Amygdala (tissue), 56 donors: ENCODE measurements at places on chromosomes 6 and 20.

GRCh38 chr20:50575865-50576720 lies 65.9 kb downstream of the PTPN1 start:
- DNase-seq: no peak

DNA sequence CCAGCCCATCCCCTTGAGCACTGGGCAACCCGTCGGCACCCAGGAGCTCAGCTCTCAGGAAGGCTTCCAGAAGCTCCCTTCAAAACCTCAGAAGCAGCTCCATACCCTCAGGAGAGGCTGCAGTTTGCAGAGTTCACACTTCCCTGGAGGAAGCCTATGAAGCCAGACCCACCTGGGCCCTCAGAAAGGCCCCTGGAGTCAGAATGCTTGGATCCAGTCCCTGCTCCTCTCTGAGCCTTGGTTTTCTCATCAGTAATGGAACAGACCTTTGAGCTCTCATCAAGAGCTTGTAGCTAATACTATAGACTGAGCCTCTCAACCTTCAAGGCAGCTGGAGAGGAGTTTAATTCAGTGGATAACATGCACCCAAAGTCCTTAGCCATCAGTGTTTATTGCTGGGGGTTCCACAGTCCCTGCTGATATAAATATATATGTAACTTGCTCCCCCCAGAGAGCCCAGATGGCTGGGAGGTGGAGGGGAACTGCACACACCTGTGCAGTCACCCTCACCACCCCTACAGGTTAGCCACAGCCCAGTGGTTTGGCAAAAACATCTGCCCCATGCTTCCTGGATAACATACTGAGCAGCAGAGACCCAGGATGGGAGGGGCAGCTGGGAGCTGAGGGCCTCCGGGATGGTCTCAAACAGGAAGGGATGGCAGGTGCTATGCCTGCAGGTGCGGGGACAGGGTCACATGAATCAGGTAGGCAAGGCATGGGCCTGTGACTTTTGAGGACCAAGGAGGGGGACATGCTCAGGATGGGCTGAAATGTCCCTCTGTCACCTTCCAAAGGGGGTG lies 120.1 kb downstream of the SNX5 start:
- no peak for DNase-seq

- no peak for DNase-seq
Observed at GRCh38 chr20:11936157-11936556, 18.5 kb downstream of the BTBD3 start.

DNA sequence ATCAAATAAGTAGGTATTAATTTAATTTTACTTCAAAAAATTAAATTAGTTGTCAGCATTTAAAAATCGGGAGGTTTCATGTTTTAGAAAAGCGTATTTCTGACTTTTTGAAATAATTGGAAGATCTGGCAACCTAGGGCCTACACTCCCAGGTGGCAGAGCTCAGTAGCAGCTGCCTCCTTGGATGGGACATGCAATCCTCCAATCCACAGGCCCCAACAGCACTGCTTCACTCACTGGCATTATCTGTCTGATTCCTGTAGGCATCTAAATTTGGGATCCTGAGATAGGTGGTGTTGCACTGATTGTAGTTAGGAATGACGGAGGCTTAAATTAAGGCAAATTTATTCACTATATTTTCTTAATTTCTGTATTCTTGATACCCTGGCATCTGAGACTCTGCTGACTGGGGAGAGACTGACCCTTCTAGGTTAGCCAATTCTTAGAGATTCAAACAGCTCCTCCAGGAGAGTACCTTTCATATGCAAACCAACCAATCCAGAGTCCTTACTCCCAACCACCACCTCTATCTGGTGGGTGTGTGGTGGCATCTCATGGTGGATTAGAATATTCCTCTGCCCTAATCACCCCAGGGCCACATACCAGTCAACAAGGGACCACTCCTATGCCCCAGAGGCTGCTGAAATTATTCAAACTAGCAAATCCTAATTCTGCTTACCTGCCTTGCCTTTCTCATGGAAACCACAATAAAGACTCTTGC lies 146.6 kb upstream of the GLP1R start:
- DNase-seq: no peak

DNA sequence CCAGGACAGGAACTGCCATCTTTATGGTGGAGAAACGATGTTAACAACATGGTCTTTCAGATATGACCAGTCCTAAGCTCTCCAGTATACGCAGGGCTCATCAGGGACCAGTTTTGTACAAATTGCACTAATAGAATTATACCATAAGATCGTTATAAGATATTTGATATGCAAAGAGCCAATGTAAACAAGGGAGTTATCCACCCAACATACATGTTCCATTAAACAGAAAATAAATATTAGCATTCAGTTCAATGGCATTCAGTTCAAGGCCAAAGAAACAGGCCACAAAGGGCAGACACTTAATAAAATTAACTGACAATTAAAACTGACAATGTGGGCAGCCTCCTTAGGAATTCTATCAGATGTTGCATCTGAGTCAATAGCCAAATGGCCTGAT lies 2.6 kb downstream of the GFOD1 start:
- no peak for DNase-seq

DNA sequence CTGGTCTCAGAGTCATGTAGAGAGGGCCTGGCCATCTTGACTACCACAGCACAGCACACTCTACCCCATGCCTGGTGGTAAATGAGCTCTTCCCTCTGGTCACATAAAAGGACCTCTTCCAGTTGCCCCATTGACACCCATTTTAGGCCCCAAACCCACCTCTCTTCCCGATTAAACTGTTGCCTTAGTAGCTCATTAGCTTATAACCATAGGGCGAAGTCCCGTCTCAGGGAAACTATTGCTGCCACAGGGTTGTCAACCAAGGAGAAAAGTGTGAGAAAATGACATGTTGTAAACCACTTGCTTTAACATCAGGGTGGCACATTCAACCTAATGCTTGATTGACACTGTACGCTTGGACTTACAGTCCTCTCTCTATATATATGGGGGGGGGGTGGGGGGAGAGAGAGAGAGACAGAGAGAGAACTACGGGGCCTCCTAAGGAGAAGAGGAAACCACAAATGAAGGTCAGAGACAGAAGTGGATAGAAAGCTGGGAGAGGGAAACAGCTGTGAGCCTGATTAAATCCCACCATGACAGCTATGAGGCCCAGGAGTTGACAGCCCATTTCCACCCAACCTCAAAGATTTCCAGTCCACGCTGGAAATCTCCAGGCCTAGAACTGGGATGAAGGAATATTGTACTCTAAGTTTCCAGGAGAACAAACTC lies 14.9 kb upstream of the BTN1A1 start:
- no peak for DNase-seq

DNA sequence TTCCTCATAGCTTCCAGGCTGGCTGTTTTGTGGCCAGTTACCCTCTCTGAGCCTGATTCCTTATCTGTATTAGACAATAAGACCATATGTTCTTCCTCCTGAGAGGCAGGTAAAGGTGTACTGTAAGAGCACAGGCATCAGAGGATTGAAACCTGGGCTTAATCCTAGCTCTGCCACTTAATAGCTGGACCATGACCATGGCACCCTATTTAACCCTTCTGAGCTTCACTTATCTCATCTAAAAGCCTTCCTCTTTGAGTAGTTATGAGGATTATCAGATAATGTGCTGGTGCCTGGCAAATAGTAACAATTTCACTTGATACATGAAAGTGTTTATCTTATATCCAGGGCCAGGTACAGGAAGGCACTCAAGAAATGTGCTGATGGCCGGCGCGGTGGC lies 34.9 kb downstream of the BCL2L1 start:
- no peak for DNase-seq

DNA sequence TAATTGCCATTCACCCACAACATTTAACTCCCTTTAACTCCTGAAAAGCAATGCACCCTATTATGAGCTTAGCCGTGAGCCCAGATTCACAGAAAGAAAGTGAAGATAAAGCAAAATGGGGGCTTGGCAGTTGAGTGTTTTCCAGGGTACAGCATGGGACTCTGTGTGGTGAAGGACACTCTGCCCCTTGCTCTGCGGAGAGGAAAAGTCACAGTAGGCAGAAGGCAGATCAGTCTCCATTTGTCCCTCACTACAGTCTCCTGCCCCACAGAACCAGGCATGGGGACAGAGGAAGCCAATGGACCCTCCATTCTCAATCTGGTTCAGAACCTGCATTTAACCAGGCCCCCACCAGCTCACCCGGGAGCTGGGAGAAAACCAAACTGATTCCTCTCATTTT lies 30.8 kb upstream of the SH3BGRL2 start:
- DNase-seq: no peak
